ENCODE measurements at places on chromosomes 7 and 10.

GRCh38 chr10:123507298-123507697 lies 158.9 kb upstream of the GPR26 start:
- no peak overlapping the region for H3K4me3 ChIP-seq
- H3K4me1 ChIP-seq = no peaks in the 10 kb centered on the region
- no peak for DNase-seq
- H3K36me3 ChIP-seq = no peaks in the 10 kb centered on the region
- H3K27ac ChIP-seq = no peak overlapping the region
- H3K27me3 ChIP-seq = no peaks in the 10 kb centered on the region

DNA sequence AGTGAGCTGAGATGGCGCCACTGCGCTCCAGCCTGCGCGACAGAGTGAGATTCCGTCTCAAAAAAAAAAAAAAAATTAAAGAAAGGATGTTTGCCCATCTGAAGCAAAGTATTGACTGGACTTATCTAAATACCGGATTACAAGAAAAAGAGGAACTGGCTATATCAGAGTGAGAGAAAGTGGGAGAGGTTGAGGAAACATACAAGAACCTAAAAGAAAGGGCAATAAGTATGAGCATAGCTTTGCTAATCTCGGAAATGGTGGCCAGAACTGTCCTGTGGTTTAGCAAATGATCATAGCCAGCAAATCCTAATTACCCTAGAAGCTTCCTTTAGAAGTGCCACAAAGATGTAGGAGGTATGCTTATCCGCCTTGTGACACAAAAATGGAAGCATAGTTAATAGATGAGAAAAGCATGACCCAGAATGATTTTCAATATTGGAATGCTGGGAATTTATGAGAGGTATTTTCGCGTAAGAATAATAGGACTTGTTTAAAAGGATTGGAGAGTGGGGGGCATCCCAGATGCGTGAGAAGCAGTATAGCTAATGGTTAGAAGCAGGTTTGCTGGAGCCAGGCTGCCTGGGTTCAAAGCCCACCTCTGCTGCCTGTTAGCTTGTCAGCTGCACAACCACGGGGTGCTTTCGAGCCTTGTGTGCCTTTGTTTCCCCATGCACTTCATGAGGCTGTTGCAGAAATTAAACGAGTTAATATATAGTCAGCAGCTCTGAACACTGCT lies 1.2 kb upstream of the GTPBP4 start:
- peaks cover 5% of the 10 kb centered on the region for H3K36me3 ChIP-seq
- H3K4me1 ChIP-seq = peaks cover 67% of the 10 kb centered on the region
- H3K27me3 ChIP-seq = no peaks in the 10 kb centered on the region
- peak overlapping the region; percentile 98 for H3K4me3 ChIP-seq
- DNase-seq = no peak

DNA sequence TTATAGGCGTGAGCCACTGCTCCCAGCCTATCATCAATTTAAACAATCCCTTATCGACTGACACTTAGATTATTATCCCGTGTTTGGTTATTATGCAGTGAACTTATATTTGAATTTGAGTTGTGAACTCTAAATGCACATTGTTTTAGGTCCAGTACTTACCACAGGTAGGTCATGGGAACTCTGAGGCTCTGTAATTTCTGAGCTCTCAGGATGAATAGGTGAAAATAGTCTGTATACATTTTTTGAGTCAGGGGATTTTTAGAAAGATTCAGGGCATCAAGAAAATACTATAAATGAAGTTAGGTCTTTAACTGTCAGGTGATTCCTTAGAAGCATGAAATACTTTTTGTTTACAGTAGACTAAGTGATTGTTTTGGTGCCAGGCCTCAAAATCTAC lies 8.8 kb downstream of the CCDC136 start:
- no peaks in the 10 kb centered on the region for H3K36me3 ChIP-seq
- H3K27ac ChIP-seq = no peak overlapping the region
- no peak overlapping the region for H3K4me3 ChIP-seq
- no peaks in the 10 kb centered on the region for H3K4me1 ChIP-seq

DNA sequence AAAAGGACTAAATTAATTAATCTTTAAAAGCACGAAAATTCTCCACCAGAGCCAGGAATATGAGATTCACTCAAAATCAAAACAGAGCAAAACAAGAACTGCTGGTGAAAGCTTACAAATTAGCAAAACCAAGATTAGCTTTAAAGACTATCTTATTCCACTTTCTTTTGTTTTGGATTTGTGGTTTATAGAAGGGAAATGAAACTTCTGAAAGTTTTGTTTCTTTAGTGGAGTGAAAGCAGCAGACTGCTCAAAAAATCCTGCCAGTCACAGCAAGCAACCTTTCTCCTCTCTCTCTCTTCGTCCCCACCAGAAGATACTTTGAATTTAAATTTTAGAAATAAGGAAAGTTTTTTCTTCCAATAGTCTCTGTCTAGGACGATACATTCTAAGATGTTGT lies 7.8 kb downstream of the ACTA2 start:
- H3K4me3 ChIP-seq = no peak overlapping the region
- H3K4me1 ChIP-seq = no peaks in the 10 kb centered on the region
- no peak overlapping the region for H3K27ac ChIP-seq

DNA sequence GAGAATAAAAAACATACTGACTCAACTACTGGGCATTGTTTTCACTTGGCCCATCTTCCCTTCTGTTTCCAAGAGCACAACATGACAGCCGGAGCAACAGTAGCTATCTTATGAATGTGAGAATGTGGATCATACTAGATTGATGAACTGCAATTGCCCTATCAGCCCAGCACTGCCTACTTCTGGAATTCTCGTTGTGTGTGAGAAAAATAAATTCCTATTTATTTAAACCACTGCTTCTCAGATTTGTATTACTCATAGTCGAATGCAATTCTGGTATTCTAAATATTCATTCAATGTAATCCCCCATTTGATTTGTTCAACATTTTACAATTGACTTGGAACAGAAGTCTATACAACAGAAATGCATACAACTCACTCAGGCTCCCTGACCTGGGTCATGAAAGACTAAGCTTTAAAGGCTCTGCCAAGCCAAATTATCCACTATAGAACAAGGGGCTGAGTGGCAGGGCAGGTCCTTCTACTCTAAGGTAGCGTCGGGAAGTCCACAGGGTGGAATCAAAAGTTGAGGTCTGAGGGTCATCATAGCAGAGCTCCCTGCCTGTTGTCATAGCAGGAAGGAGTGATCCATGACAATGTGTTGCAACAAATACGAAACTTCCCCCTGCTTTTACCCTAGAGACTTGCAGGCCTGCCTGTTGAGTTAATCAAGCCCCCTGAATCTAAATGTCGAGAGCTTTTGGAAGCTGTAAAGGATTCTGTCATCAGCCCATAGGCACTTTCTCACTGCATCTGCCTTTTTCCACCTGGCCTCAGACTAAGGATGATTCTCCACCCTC lies 12.4 kb upstream of the JAZF1 start:
- no peaks in the 10 kb centered on the region for H3K4me1 ChIP-seq
- H3K4me3 ChIP-seq = no peak overlapping the region
- H3K27ac ChIP-seq = no peak overlapping the region
- DNase-seq = no peak
- H3K36me3 ChIP-seq = no peaks in the 10 kb centered on the region

- H3K4me1 ChIP-seq = peaks cover 8% of the 10 kb centered on the region
- H3K36me3 ChIP-seq = no peaks in the 10 kb centered on the region
- no peak for DNase-seq
- H3K27ac ChIP-seq = no peak overlapping the region
- no peaks in the 10 kb centered on the region for H3K27me3 ChIP-seq
Observed at GRCh38 chr7:913736-914520, 37.6 kb downstream of the GET4 start.
